ENCODE measurements at places on chromosomes 5 and 9.

GRCh38 chr5:172612771-172613170 is 28.3 kb upstream of the NEURL1B start:
- no peak for DNase-seq

DNA sequence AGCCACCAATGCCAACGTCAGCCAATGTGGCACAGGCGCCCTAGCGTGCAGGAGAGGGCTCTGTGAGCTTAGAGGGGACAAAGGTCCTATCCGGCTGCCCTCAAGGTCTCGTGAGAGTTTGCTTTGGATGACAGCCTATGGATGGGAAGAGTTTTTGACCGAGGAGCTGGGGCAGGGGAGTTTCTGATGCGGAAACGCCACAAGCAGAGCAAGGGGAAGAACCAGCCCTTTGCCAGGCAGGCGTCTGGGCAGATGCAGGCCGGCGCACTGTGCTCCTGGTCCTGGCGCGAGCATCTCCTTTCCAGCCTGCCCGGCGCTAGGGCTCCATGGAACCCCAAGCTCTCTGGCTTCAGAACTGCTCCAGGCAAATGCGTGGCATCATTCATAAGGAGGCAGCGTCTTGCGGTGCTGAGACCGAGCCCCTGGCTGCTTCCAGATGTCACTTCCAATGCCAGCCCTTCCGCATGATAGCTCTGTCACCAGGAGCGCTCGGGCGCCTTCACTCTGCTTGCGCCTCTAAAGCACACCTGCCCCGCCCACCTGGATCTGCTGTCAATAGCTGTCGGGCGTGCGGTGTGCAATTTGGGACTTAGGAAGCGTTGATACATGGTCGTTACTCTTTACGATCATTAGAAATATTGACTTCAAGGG is 374.9 kb upstream of the IRX1 start:
- DNase-seq = peak; percentile 13

- DNase-seq = no peak
Measured at GRCh38 chr5:4862500-4862899, 277.6 kb upstream of the ADAMTS16 start.

DNA sequence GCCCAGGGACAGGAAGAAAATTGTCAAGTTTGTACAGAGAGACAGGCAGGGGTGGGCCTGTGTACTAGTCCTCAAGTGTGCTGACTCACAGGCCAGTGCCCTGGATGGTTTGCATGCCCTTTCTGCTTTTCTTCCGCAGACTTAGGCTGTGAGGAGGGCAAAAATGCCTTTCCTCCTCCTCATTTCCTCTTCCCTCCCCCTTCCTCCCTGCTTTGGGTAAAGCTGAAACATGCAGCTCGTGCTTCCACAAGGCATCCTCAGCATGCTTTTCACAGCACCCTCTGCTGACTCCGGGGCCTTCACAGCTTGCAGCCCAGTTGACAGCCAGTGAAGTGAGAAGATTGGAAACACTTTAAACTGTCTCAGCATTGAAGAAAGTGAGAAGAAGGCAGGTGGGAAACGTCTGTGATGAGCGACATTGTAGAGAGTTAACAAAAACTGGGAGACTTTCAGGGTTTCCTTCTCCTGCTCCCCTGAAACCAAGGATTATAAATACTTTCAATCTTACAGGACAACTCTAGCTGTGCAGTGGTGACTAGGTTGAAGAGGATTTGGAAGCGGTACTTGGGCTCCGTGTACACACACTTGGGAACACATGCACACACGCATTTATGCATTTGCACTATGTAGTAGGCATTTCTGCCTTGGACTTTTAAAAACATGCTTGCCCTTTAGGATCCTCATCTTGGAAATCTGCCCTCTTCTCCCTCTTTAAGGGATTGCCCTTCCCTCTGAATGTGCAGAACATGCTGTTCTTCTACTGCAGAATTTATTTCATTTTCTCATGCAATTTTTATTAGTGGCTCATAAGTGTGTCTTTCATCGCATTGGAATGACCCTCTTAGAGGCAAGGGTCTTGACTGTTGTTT is 138.8 kb downstream of the GRIA1 start:
- DNase-seq = peak; percentile 17

DNA sequence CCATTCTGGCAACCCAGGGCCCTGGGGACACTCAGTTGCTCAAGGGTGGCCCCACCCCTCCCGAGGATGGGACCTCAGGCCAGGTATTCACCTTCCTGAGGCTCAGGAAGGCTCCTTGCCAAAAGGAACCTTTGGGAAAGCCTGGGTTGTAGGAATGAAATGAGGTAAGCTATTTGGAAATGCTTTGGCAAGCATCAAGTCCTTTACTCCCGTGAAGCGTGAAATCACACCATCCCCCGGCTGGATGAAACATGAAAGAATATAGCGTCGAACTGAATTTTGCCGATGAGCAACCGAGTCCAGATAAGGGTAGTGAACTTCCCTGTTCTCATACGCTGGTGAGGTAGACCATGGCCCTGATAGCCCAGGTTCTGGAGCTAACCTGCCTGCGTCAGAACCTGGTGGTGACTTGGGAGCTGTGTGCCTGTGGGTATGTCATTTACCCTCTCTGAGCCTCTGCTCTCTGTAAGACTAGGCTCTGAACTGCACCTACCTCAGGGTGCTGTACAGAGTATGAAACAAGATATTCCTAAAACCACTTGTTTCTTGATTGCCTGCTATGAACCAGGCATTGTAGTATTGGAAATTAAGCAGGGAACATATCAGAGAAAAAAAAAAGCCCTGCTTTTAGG is 105.3 kb upstream of the BOD1 start:
- DNase-seq = no peak

DNA sequence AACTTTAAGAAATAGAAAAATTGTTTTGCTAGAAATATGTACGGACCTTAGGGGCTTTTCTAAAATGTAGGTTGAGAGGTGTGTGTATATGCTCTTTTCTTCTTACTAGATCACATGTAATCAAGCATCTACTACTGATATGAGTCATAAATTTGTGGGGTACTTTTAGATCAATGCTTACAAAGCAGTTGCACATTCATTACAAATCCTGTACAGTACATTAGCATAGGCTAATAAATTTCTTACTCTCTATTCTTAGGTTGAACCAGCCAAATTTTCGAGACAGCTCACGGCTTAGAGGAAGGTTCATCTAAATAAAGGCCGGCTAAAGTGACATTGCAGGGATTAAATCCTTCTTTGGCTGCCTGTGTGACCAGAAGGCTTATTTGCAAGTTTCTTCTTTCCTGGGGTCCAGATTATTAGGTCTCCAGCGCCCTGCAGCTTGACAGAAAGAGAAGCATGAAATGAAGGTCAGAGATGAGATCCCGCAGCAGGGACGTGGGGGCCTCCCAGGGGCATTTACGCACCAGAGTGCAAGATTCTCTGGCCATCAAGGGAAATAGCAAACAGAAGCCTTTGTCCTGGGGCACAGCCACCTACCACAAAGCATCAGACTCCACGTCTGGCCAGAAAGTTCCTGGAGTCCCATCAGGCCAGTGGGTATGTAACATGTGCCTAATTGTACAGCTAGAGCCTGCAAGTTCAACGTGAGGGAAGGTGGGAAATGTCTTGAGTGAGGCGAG is 53.0 kb downstream of the NIM1K start:
- DNase-seq = no peak

DNA sequence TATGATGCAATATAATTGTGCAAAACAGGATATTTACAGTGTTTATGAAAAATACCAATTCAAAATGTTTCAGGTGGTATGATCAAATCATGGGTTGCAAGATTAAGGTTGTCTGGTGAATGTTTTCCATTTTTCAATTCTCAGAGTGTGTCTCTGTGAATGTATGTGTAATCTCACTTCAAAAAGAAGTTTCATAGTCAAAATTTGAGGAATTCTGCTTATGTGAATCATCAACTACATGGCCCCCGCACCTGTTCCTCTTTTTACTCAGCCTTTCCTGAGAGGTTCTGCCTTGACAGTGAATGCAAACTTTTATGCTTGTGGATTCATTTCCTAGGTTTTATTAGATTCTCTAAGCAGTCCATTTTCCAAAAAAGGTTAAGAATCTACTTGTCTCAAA is 32.1 kb downstream of the KCTD16 start:
- DNase-seq = no peak

- DNase-seq = no peak
Measured at GRCh38 chr5:20368571-20369517, 380.8 kb upstream of the CDH18 start.

DNA sequence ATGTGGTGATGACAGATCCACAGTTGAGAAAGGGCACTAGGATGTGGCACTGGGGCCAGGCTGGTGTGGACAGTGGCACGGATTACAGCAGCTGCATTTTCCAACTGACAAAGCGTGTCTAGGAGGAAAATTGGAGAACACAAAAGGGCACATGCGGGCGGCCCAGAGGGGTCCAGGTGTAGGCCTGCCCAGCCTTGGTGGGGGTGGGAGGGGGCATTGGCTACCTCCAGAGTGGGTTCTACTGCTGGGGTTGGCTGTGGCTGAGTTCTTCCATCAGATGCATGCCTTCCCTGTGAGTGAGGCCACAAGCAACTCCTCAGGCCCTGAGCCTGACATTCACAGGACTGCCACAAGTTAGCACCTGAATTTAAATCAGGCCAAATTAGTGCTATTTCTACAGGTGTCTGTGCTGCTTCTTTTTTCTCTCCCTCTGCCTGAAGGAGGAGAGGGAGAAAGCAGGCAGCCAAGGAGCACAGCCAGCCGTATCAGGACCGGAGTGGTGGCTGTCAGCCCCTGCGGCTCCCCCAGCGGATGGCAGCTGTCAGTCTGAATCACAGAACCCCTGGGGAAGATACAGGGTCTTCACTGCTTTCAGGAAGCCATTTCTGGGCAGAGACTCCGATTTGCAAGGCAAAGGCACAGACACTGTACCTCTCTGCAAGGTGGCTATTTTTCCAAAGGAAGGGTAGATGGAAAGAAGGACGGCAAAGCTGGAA is 464.2 kb downstream of the SPOCK1 start:
- DNase-seq = no peak
